ENCODE measurements at places on chromosomes 11 and 22.

DNA sequence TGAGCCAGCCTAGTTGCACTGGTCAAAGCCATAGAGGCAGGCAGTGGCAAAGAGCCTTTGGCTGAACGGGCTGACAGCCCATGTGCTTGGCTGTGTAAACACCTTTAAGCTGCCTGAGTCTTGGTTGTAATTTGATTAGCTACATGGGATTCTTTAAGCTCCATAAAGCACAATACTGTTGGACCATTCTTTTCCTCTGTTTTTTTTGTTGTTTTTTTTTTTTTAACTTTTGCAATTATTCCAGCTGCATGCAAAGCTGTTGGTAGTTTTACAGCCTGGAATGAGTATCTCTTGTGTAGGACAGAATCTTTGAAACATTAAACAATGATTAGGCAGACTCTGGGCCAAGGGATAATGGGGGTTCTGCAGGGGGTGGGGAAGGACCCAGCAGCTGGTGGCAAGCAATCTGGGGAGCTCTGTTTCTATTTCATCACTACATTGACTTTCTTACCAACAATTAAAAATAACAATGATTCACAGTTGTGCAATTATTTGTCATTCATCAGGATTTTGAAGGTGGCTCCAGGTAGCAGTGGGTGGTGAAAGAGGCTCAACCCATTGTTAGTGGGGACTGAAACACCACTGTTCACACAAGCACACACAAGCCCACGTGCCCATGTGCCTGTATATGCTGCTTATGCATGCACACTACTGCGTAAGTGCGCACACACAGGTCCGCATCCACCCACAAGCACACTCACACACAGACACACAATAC lies 69.5 kb upstream of the CSNK2A3 start:
- DNase-seq = no peak

DNA sequence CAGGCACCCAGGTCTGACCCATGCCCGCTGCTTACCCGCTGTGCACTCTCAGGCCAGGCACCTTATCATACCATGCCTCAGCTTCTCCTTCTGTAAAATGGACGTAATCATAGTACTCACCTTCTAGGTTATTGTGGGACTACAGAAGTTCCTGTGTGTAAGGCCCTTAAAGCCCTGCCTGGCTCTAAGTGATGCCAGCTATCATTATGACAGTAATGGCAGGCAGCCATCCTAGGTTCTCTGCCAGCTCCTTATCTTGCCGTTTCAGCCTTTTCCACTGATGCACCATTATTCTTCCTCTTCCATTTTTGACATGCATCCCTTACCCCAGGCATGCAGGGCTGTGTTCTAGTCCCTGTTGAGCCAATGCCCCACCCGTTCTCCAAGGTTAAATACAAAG lies 57.9 kb downstream of the DBX1 start:
- DNase-seq = no peak

DNA sequence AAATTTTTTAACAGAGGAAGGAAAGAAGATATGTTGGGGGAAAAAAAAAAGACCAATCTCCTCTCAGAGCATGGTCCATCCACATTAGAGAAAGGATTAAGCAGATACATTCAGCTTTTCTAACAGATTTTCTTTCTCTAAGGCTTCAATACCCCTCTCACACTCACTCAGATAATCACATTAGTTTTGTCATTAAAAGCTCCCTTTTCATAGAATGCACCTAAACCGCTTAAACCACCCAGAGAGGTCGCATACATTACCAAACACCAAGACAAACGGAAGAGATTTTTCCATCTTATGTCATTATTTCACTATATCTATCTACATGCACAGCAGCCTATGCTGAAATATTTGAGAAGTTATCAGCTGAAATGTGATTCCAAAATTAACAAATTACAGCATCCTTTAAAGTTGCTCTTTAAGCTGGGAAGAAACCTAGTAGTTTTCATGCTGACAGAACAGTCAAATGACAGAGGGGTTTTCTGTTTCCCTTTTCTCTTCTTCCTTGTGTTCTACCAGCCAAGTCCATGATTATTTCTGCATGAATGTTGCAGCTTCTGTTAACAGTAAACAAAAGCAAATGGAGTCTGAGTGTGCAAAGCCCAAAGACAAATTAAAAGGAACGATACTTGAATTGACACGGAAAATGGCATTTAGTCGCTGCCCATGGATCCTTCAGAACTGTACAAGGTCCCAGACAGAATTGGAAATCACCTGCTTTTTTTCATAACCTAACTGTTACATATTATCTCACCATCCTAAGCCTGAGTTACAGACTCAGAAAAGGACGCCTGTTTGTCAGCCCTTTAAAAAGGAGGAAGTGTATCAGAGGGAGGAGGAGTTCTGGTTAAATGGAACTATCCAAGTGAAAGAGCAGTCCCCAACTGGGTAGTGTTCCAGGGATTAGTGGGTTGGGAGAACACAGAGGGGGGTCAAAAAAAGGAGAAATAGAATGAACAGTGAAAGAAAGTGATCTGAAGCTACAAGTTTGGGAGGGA lies 54.6 kb downstream of the PRCP start:
- DNase-seq = no peak

DNA sequence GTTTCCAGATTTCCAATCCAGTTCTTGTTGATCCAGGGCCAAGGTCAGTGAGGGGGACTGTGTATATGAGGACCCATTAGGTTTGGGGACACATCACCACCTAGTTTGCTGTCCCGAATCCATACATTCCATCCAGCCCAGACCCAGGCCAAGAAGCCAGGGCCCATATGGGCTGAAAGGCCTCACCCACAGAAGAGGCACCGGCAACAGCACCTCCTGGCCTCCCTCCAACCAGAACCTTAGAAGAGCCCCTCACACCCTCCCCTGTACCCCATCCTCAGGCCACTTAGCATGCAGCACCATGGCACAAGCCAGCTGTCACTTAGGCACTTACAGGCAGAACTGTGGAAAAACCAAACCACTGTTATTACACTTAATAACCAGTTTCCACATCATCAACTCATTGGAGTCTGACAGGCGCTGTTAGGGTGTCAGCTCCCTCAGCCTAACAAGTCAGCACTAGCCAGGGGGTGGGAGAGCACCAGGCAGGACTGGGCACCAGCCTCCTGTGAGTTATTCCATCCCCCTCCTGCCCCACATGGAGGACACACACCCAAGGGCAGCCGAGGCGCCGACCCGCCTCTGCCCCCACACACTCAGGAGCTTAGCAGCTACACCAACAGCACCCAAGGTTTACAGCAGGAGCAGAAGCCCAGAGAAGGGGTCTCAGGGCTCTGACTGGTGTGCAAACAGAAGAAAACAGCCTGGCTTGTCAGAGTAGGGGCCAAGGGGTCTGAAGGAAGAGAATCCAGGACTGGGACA lies 132.0 kb downstream of the BUD13 start:
- DNase-seq = no peak

All from Right ventricle myocardium inferior (tissue), 1 donor.